Fibroblast of skin of scalp (primary cell): ENCODE measurements at places on chromosomes 3 and 15.

GRCh38 chr3:99625643-99626416, 12.6 kb upstream of the COL8A1 start:
- DNase-seq = peak; percentile 86

GRCh38 chr3:24302396-24302795, 192.3 kb downstream of the THRB start:
- DNase-seq = no peak

DNA sequence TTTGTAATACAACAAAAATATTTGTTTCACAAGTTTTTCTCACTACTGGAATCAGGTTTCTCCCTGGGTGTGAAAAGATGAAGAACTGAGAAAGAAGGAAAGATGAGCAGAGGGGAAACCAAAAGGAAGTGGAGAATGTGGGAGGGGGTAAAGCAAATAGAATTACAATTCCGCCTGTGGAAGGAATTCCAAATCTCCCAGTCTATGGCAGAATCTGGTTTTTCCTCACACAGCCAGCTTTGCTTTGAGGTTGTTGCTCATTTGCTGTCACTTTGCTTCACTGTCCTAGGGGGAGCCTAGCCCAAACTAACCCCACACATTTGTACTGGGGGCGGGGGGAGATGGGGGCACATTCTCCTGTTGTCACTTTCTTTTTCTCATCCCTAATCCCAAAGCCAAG, 43.9 kb downstream of the RPL22L1 start:
- no peak for DNase-seq

DNA sequence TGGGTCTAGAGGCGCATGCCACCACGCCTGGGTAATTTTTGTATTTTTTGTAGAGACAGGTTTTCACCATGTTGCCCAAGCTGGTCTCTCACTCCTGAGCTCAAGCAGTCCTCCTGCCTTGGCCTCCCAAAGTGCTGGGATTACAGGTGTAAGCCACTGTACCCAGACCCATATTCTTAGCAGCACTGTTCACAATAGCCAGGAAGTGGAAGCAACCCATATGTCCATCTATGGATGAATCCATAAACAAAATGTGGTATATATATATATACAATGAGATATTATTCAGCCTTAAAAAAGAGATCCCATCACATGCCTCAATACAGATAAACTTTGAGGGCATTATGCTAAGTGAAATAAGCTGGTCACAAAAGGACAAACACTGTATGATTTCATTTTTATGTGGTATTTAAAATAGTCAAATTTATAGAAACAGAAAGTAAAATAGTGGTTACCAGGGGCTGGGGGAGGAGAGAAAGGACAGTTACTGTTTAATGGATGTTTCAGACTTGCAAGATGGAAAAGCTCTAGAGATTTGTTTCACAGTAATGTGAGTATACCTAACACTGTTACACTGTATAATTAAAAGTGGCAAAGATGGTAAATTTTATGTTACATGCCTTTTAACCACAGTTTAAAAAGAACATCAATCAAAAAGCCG, 35.7 kb upstream of the GRAMD1C start:
- DNase-seq = no peak

DNA sequence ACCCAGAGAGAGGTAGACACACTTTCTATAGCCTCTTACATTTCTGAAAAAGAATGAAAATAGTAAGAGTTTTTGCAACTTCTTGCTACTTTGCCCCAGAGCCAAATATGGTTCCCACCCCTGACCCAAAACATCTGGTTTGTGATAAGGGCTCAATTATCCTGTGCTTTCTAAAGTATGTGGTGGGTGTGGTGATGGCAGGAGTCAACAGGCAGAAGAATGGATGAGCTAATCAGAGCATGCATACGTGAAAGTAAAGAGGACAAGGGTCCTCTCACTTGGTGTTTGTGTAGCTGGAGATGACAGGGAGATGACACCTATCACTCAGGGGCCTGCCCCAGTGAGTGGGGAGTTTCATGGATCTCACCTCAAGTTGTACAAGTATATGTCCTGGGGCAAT, 19.1 kb downstream of the KBTBD8 start:
- peak; percentile 1 for DNase-seq

DNA sequence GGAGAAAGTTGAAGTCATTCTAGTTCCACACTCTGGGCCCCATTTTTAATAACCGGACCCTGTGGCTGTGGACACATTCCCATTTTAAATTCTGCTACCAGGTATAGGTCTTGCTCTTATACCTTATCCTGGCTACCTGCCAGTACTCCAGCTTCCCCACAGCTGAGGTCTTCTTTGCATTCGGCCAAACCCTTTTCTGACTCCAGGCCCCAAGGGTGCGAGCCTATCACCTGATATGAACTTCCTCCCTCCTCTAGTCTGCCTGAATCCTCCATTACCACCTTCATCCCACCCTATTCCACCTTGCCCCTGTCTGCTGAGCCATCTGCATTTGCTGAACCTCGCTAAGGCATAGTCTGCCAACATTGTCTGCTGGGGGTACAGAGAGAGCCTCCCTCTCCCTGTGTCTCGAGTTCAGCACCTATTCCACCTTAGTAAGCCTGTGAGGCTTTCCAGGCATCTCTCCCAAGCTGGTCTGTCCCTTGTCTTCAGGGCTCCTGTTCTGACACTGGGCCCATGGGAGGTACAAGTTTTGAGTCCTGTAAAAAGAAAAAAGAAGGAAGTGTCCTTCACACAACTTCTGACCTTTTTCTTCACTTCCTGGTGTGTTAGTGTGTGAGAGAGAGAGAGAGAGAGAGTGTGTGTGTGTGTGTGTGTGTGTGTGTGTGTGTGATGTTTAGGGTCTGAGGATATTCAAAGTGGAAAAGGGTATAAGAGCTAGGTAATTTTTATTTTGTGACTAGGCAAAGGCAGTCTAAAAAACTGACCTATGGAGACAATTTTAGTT, 27.0 kb downstream of the PDE8A start:
- no peak for DNase-seq

DNA sequence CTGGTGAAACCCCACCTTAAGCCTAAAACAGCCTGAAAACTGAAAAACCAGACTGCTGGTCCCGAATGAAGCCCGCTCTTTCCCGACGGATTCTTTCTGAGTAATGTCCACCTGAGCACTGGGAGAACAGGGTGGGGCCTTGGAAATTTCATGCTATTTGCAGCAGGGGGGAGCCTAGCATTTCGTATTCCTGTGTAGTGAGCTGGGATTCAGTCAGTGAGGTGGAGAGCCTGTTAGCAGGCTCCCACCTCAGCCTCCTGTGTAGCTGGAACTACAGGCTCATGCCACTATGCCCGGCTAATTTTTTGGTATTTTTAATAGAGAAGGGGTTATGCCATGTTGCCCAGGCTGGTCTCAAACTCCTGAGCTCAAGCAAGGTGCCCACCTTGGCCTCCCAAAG, 74.7 kb downstream of the CMTM8 start:
- DNase-seq = no peak

GRCh38 chr3:112074616-112075497, 11.3 kb upstream of the C3orf52 start:
- peak; percentile 50 for DNase-seq

GRCh38 chr3:39126532-39127071, 19.1 kb downstream of the TTC21A start:
- DNase-seq = peak; percentile 68

- DNase-seq = no peak
These were observed 407.5 kb upstream of the DPH6 start for GRCh38 chr15:35953424-35953823.
